Naive thymus-derived CD4-positive, alpha-beta T cell (primary cell): ENCODE measurements at places on chromosomes 4 and X. TPM values are rescaled to one million over a fixed set of nuclear protein-coding genes. Genes with fewer than 3 reads are reported as not detected.
A peak's percentile ranks its signal among the peaks of the same experiment; 100 is the strongest.

GRCh38 chr4:182143822-182144625 lies 99.2 kb upstream of the TENM3 start:
- no peaks in the 10 kb centered on the region for H3K4me1 ChIP-seq
- H3K27me3 ChIP-seq: peaks cover 7% of the 10 kb centered on the region
- no peaks in the 10 kb centered on the region for H3K36me3 ChIP-seq
- DNase-seq: no peak
- H3K27ac ChIP-seq: no peak overlapping the region

The GPRASP2 gene
- 5.7 TPM for total RNA-seq

- H3K4me3 ChIP-seq: no peak overlapping the region
- H3K27ac ChIP-seq: no peak overlapping the region
- DNase-seq: no peak
- no peaks in the 10 kb centered on the region for H3K4me1 ChIP-seq
- no peaks in the 10 kb centered on the region for H3K36me3 ChIP-seq
These were observed 18.2 kb downstream of the GPRASP1 start for GRCh38 chrX:102669526-102669925.

DNA sequence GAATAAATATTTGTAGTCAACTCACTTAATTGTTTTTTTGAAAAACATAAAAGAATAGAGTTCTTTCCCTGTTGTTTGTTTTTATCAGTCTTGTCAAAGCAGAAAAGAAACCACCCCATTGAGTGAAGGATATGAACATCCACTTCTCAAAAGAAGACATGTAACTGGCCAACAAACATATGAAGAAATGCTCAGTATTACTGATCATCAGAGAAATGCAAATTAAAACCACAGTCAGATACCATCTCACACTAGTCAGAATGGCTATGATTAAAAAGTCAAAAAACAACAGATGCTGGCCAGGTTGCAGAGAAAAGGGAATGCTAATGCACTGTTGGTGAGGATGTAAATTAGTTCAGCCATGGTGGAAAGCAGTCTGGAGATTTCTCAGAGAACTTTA lies 326.1 kb upstream of the EMCN start:
- H3K36me3 ChIP-seq: no peaks in the 10 kb centered on the region
- H3K27ac ChIP-seq: no peak overlapping the region
- no peaks in the 10 kb centered on the region for H3K27me3 ChIP-seq

The TMEM271 gene
- total RNA-seq: not detected

DNA sequence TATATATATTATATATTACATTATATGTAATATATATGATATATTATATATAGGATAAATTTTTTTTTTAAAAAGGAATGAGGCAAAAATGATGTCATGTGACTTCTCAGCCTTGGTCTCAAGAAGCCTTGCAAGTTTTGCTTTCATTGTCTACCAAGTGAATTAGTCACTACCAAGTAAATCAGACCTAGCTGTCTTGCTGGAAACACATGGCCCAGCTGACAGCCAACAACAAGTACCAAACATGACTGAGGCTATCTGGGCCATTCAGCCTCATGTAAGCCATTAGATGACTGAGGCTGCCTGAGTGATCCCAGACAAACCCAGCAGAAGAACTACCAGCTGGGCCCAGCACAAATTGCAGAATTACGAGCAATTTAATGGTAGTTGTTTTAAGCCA lies 44.9 kb downstream of the HAND2 start:
- H3K27me3 ChIP-seq: no peaks in the 10 kb centered on the region
- H3K36me3 ChIP-seq: no peaks in the 10 kb centered on the region
- H3K4me3 ChIP-seq: no peak overlapping the region
- no peak for DNase-seq

DNA sequence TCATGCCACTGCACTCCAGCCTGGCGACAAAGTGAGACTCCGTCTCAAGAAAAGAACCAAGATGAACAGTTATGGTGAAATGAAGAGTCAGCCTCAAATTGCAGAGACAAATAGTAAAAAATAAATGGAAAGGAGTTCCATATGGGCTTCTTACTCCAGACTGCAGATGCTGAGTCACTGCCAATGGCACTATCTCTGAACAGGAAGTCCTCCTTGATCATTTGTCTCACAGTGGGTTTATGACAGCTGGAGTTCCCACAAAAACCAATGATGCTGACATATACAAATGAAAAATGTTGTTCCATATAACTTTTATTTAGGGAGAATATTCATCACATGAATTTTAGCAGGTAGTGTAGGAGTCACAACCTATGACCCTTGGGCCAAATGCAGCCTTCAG lies 631.6 kb downstream of the PCDH18 start:
- H3K4me3 ChIP-seq: no peak overlapping the region
- no peaks in the 10 kb centered on the region for H3K27me3 ChIP-seq
- H3K4me1 ChIP-seq: no peaks in the 10 kb centered on the region
- no peak overlapping the region for H3K27ac ChIP-seq

The DACH2 gene
- total RNA-seq: not detected

DNA sequence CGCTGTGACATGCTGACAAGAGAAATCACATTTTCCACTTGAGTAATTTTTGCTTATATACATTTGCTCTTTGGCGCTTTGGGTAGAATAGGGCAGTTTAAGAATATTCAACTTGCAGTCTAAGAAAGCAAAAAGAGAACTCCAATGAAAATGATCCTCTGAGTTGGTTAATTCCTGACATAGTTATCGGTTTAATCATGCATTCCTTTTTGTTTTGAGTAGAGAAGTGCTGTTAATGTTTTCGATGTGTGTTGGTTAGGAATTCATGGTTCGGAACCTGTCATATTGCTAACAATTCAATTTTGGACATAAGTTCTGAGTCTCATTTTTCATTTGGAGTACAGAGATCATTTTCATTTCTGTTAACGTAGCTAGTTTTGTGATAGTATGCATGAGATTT lies 700.6 kb upstream of the PITX2 start:
- DNase-seq: no peak
- H3K4me1 ChIP-seq: no peaks in the 10 kb centered on the region
- H3K36me3 ChIP-seq: no peaks in the 10 kb centered on the region
- H3K27me3 ChIP-seq: no peaks in the 10 kb centered on the region

The TNIP2 gene
- 41.5 TPM for total RNA-seq

GRCh38 chrX:101415180-101416145 lies 7.4 kb downstream of the HNRNPH2 start:
- no peaks in the 10 kb centered on the region for H3K27me3 ChIP-seq
- no peak overlapping the region for H3K4me3 ChIP-seq
- peak; percentile 70 for DNase-seq

GRCh38 chr4:172232966-172233365 lies 419.8 kb downstream of the GALNTL6 start:
- H3K4me3 ChIP-seq: no peak overlapping the region
- no peaks in the 10 kb centered on the region for H3K27me3 ChIP-seq
- no peak for DNase-seq
- no peaks in the 10 kb centered on the region for H3K4me1 ChIP-seq
- H3K36me3 ChIP-seq: no peaks in the 10 kb centered on the region

The MAGEA4 gene
- total RNA-seq: not detected

- no peak overlapping the region for H3K27ac ChIP-seq
- H3K27me3 ChIP-seq: no peaks in the 10 kb centered on the region
- no peak overlapping the region for H3K4me3 ChIP-seq
- no peaks in the 10 kb centered on the region for H3K4me1 ChIP-seq
These were observed 108.7 kb upstream of the PACRGL start for GRCh38 chr4:20591571-20591970.

The SLC25A31 gene
- not detected in 2 replicates for total RNA-seq

GRCh38 chrX:17554914-17555313 lies 179.9 kb downstream of the NHS start:
- no peaks in the 10 kb centered on the region for H3K27me3 ChIP-seq
- DNase-seq: no peak
- no peaks in the 10 kb centered on the region for H3K4me1 ChIP-seq
- no peaks in the 10 kb centered on the region for H3K36me3 ChIP-seq
- H3K27ac ChIP-seq: no peak overlapping the region

The CPE gene
- total RNA-seq: not detected

GRCh38 chr4:51895158-51895557 lies 52.2 kb downstream of the DCUN1D4 start:
- no peaks in the 10 kb centered on the region for H3K27me3 ChIP-seq
- no peaks in the 10 kb centered on the region for H3K4me1 ChIP-seq
- H3K36me3 ChIP-seq: no peaks in the 10 kb centered on the region
- H3K4me3 ChIP-seq: no peak overlapping the region
- DNase-seq: no peak

GRCh38 chr4:145760961-145761929 lies 81.3 kb downstream of the C4orf51 start:
- H3K4me3 ChIP-seq: no peak overlapping the region
- H3K36me3 ChIP-seq: peaks cover 53% of the 10 kb centered on the region
- no peaks in the 10 kb centered on the region for H3K27me3 ChIP-seq
- DNase-seq: no peak
- no peak overlapping the region for H3K27ac ChIP-seq

DNA sequence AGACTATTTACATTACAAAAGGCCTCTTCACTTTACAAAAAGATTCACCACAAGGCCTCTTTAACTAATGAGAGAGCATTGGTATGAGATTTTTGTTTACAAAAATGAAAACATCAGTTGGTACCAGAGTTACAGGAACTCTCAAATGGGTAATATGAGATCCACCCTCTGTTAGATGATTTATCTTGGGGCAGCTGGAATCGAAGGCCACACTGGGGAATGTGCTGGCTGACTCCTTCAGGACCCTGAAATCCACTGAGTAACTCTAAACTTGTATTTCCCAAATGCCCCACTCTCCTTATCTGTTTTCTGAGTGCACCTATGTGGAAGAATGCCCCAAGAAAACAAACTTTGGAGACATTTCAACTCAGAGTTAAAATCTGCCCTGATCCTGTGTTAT lies 232.9 kb upstream of the F9 start:
- no peak overlapping the region for H3K27ac ChIP-seq
- H3K27me3 ChIP-seq: no peaks in the 10 kb centered on the region
- H3K4me3 ChIP-seq: no peak overlapping the region
- no peaks in the 10 kb centered on the region for H3K36me3 ChIP-seq
- DNase-seq: no peak

The IL13RA2 gene
- not detected for total RNA-seq

- H3K27me3 ChIP-seq: no peaks in the 10 kb centered on the region
- no peak for DNase-seq
- H3K4me1 ChIP-seq: no peaks in the 10 kb centered on the region
- no peaks in the 10 kb centered on the region for H3K36me3 ChIP-seq
These were observed 335.2 kb downstream of the PCDH10 start for GRCh38 chr4:133484287-133484686.
